ENCODE measurements at places on chromosomes 12 and 14.

DNA sequence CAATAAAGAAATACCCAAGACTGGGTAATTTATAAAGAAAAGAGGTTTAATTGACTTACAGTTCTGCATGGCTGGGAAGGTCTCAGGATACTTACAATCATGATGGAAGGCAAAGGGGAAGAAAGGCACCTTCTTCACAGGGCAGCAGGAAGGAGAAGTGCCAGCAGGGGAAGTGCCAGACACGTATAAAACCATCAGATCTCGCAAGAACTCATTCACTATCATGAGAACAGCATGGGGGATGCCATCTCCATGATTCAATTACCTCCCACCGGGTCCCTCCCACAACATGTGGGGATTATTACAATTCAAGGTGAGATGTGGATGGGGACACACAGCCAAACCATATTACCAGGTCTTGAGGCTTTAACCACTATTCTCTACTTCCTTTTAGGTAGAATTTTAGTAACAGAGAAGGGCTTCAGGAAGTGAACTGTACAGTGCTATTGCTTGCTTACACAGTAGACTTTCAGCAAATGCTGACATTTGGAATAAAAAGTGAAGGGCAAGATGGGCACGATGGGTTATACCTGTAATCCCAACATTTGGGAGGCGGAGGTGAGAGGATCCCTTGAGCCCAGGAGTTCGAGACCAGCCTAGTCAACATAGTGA is 40.8 kb upstream of the OR4E1 start:
- DNase-seq: no peak

GRCh38 chr12:45518291-45519235 is 210.9 kb upstream of the ARID2 start:
- DNase-seq: peak; percentile 4

DNA sequence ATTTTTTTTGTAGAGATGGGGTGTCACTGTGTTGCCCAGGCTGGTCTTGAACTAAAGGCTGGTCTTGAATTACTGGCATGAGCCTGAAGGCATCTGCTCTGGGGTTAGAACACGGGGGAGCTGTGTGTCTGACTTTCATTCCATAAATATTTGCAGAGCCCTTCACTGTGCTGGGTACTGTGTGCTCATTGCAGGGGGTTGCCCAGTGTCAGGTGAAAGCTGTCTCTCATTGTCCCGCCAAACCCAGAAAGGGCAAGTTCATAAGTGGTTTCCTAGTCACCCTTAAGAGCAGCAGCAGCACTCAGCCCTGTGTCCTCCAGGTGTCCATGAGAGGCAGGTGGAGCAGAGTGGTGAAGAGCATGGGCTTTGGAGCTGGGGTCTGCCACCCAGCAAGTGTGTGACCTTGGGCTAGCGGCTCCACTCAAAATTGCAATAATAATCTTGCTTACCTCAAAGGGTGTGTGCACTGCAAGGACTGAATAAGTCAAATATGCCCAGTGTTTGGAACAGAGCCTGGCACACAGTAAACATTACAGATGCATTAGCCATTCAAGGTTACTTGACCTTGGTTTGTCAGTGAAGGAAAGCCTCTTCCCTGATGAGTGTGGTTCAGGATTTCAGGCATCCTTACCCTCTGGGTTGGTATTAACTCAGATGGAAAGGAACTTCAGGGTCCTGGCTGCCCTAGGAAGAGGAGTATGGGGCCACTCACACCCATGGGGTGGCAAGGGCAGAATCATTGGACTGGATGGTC is 4.4 kb upstream of the SMIM41 start:
- no peak for DNase-seq

GRCh38 chr12:6522193-6522592 is 12.1 kb upstream of the GAPDH start:
- DNase-seq: no peak

DNA sequence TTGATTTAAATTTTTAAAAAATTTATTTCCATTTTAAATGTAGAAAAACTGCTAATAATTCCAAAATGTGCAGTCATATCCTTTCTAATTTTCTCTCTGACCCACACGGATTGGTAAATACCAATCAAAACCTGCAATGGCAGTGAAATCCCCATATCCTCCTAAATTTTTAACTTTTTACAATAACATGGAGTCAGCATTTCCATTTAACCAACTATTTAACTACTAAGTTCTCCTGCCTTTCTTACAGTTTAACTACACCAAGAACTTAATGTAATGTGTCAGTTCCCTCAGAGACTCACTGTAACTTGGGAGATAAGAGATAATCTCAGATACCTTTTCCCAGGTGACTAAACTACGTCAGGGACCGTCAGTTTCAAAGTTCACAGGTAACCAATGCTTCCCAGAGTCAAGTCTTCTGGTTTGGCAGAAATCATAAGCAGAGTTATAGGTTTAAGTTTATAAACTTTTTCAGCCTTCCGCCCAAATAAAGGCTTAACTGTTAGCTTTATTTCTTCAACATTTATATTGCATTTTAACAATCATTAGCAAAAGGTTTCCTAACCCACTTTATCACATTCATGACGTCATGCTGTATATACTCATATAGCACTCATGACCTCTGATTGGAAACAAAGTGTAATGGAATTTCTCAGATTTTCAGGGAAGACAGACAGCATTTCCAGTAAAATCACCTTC is 7.6 kb downstream of the KRAS start:
- DNase-seq: no peak

DNA sequence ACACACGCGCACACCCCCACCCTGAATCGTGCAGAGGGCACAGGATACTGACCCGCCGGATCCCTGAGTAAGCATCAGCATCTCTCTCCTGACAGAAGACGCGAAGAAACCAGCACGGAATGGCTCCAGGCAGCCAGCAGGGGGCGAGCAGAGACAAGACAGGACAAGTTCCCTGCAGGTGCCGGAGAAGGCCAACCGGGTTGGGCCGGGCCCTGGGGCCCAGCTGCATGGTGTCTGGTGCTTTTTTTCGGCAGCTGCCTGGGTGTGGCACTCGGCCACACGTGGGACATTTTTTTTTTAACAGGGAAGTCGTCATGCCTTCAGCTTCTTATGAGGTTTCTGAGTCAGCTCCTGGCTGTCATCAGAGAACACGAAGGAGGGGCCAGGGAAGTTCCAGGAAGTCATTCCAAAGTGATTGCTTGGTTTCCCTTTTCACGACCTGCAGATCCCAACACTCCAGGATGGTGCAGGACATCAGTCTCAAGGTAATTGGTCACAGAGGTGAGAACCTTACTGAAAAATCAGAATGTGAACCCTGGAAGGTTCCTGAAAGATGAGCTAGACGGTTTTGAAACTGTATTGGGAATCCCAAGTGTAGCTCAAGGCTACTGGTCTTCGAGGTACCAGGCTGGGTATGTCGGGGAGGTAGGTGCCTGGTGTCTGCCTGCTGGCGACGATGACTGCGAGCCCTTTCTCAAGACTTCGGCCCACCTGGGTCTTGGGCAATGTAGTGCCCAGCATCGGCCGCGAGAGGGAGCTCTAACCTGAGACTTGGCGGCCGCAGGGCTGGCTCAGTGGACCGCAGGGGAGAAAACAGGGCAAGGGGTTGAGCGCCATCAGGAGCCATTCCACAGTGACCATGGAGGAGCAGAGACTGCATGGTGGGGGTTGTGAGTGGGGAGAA is 190.8 kb upstream of the PRMT8 start:
- DNase-seq: peak; percentile 52

GRCh38 chr14:34072921-34073320 is 122.0 kb upstream of the EGLN3 start:
- DNase-seq: no peak

- no peak for DNase-seq
Measured at GRCh38 chr12:75660107-75660530, 148.7 kb upstream of the KRR1 start.

DNA sequence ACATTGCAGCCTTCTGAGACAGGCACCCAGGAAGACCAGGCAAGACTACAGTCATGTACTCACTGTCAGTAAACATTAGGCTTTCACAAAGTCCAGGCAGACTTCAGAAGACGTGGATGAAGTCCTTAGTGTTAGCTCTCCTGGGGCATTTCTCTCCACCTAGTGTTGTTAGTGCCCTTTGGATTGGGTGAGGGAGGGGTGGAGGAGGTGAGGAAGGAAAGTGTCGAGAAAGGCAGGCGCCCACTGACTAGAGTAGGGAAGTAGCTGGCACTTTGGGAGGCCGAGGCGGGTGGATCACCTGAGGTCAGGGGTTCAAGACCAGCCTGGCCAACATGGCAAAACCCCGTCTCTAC is 20.2 kb downstream of the TMEM229B start:
- DNase-seq: no peak

- DNase-seq: peak; percentile 22
Measured at GRCh38 chr14:49977126-49977841, 84.4 kb downstream of the ARF6 start.

Data from stimulated activated CD4-positive, alpha-beta T cell treated with anti-CD3 and anti-CD28 coated beads, Interleukin-15, amount 100 ng/mL, for 1 hour (primary cell).